Activated CD8-positive, alpha-beta memory T cell treated with anti-CD3 and anti-CD28 coated beads for 1 hour (primary cell): ENCODE measurements at places on chromosomes 12 and 14.

GRCh38 chr12:12467688-12468261, 94.9 kb downstream of the DUSP16 start:
- DNase-seq, result no peak

DNA sequence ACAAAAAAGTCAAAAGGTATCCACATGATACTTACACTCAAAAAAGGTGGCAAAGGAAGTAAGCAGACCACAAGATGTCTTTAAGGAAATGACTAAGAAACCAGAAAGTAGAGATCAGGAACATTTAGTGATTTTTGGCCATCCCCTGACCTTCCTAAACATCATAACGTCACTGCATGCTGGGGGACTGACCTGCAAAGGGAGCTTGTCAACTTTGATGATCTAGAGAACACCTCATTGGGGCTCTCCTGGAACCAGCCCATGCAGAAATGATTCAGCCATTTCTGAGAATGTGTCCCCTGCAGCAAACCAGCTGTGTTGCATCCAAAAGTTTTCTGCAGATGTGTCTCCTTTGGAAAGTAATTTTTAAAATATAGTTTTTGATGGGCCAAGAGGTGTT, 152.2 kb upstream of the RASSF8 start:
- DNase-seq, result no peak

- DNase-seq, result no peak
Measured at GRCh38 chr12:32918890-32919801, 22.6 kb upstream of the PKP2 start.

DNA sequence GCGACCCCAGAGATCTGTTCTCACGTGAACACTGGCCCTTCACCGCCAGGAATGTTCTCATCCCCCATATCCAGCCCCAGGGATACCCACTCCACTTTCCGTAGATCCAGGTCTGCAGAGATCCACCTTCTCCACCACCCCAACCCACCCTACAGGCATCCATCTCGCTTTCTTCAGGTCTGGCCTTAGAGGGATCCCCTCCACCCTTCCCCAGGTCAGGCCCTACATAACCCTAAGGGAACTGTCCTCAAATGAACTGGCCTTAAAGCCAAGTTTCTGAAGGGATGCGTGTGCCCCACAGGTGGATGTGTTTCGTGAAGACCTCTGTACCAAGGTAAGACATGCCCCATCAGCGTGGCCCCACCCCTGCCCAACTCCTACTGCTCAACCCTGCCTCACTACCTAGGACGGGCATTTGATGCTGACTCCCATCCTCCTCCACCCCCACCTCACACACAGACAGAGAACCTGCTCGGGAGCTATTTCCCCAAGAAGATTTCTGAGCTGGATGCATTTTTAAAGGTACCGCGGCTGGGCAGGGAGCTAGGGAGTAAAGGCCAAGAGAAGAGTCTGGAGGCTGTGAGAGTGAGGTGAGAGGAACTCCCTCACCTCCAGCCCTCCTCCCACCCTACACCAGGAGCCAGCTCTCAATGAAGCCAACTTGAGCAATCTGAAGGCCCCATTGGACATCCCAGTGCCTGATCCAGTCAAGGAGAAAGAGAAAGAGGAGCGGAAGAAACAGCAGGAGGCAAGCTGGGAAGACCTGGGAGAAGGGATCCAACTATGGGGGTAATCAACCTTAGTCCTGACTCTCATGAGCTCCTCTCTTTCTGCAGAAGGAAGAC, 912 bp downstream of the PSME1 start:
- DNase-seq, result no peak

DNA sequence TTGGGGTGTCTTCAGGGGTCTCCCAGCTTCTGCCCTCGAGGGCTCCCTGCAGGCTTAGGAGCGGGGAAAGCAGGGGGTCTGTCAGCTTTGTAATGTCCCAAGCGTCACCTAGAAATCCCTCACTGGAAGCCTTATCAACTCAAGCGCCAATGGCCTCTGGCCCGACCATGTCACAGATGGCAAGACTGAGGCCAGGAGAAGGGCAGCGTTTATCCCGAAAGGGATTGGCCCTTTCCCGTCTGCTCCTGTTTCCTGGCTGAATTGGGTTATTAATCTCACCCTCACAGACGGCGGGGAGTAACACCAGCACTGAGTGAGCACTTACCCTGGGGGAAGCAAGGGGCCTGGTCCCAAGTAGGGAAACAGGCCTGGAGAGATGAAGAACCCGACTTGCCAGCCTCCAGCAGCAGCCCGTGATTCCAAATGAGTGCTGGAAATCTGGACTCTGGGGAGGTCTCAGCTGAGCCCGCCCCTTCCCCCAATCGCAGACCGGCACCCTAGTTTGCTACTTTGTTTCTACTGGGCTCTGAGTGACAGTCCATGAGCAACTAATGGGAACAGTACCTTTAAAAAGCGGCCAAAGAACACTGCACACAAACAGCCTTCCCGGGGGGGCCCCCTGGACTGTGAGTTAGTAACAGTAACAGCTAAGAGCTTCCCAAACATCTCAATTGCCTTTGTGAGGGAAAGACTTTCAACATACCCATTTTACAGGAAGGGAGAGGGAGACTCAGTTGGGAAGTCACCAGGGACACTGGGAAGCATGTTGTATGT, 2.1 kb upstream of the NCOR2 start:
- DNase-seq, result no peak

- no peak for DNase-seq
Measured at GRCh38 chr14:59310633-59311032, 122.2 kb downstream of the DAAM1 start.

DNA sequence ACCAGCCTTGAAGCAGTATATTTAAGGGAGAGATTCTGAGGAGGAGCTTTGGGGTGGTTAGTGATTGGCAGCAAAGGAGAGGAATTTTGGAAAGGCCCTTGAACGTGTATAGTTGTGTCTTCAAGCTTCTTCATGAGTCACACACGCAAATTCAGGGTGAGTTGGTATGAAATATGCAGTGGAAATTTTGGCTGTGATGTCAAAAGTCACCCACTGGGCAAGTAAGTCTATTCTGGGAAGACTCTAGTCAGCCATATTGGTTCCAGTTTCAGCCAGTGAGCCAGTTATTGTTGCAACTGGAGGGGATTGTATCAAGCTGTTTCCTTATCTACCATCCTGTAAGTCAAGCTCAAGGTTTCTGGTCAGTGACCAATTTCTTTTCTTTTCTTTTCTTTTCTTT, 32.0 kb upstream of the VASH1 start:
- no peak for DNase-seq

DNA sequence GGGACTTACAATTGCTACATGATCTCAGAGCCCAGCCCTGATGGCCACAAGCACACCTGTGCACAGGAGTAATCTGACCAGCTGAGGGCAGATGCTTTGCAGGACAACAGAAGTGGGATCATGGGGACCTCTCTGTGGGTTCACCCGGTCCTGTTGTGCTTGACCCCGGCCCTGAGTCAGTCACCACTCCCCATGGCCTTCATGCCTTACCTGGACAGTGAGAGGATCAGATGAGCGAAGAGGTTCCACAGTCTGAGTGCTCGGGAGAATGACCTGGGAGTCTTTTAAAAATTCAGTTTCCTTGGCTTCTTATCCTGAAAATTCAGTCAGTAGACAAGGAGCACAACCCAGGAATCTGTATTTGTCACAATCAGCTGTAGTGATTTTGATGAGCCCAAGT, 88.1 kb downstream of the NTF3 start:
- no peak for DNase-seq

DNA sequence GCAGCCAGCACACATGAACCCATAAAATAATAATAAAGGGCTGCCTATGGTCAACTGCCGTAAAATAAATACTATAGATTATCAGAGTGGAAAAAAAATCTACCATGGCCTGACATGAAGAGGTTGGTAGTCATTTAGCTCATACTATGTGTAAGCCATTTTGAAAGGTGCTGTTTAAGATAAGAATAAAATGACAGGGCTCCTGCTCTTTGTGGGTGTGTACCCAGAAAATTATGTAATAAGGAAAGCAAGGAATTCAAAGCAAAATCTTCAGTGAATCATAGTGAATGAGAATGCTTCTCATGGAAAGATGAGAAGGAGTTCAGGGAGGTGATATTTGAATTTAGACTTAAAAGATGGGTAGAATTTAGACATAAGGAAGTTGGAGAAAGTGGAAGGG, 42.9 kb upstream of the PPM1H start:
- no peak for DNase-seq

DNA sequence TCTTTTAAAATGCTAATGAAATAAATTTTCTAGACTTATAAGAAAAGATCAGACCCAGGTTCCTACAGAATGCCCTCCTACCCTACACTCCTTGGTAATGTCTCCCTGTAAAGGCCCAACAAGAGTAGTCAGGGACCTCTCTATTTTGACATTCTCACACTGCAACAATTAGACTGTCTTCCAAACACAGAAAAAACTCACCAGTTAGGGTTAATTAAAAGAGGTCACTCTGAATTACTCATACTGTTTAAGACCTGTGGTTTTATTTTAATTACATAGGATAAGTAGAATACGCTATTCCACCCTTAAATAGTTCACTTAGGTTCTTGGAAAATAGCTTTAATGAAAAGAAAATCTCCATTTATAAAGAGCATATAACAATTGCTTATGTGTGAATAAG, 142.4 kb downstream of the ITPR2 start:
- no peak for DNase-seq

GRCh38 chr12:111850526-111850925, 8.5 kb downstream of the MAPKAPK5 start:
- no peak for DNase-seq

- DNase-seq, result no peak
Measured at GRCh38 chr12:26100666-26101349, 24.0 kb downstream of the BHLHE41 start.

DNA sequence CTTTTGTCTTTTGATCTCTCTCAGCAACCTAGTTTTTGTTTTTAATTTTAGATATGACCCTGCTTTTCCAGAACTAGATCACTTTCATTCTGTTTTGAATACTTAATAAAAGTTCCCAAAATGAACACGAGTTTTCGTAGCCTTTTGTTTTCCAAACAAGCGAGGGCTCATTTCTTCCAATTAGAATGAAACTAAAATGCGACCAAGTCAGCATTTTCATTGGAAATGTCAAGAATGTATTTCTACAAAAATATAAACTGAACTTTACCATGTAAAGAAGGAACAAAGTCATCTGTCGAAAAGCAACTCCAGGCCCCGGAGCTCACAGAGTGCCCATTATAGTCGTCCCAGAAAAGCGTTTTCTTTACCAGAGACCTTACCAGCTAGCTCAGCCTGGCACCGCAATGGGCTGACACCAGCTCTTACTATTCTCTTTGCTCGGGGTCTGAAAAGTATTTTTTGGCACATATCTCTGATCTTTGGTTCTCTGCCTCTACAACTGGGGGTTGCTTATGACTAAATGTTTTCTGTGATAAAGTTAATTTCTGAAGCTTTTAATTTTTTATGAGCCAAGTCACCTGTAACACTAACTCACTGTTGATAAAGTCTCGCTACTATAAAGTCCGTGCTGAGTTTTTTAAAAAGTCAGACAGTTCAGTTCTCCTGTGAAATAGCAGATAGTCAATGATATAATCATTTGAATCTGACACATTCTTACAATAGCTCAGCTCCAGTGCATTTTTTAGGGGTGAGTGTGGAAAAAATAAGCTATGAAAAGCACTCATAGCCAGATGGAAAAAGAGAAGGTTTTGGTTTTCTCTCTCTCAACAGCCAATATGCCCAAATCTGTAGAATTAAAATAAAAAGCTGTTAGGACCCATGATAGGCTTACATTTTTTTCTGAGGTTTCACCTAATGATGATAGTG, 43.4 kb downstream of the SAMD4A start:
- no peak for DNase-seq

DNA sequence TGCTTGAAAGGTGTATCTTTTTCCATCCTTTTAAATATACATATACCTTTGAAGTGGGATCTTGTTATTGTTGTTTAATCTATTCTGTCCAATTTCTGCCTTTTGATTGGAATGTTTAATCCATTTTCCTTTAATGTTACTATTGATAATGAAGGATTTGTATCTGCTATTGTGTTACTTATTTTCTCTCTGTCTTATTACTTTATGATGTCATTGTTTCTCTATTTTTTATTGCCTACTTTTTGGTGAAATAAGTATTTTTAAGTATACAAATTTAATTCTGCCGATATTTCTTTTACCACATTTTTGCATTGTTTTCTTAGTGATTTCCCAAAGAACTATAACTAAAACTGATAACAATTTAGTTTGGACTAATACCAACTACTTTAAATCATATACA, 121.8 kb downstream of the RASSF9 start:
- no peak for DNase-seq

- DNase-seq, result no peak
Measured at GRCh38 chr12:87920139-87920538, 109.1 kb downstream of the C12orf50 start.

- no peak for DNase-seq
Measured at GRCh38 chr12:24661657-24662096, 287.2 kb downstream of the BCAT1 start.

DNA sequence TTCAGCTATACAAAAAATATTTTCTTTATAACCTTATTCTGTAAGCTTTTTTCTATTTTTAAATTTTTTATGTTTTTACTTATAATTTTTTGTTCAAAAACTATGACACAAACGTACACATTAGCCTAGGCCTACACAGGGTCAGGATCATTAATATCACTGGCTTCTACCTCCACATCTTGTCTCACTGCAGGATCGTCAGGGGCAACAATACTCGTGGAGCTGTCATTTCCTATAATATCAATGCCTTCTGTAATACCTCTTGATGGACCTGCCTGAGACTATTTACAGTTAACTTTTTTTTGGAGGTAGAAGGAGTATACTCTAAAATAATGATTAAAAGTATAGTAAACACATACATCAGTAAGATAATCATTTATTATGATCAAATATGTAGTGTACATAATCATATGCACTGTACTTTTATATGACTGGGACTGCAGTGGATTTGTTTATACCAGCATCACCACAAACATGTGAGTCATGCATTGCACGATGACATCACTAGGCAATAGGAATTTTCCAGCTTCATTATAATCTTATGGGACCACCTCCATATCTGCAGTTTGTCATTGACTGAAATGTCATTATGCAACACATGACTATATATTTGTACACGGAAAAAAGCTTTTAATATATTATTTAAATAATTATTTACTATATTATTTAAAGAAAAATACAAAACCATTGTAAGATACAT, 18.5 kb upstream of the PMCH start:
- no peak for DNase-seq

GRCh38 chr14:39841088-39841487, 408.9 kb upstream of the FBXO33 start:
- no peak for DNase-seq

- DNase-seq, result no peak
Measured at GRCh38 chr12:44654646-44655639, 221.2 kb downstream of the NELL2 start.

GRCh38 chr12:131333136-131333535, 377.8 kb upstream of the SFSWAP start:
- DNase-seq, result no peak

DNA sequence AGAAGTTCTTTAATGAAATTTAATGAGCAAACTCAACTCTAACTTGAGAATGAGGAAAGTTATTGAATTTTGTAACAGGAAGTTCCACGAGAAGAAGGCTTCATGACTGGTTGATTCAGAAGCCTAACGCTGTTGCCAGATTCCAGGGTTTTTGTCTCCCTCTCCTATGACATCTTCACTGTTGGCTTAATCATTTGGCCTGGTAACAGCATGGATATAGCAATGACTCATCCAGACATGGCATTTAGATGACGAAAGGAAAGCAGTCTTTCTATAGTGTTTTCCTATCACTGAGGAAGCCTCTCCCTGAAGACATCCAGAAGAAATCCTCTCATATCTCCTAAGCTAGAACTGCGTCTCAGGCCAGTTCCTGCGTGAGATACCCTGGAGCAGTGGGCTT, 9.4 kb upstream of the KCNA1 start:
- no peak for DNase-seq
